Neural progenitor cell (in vitro differentiated cells): ENCODE measurements at places on chromosomes 4 and X. TPM values are rescaled to one million over a fixed set of nuclear protein-coding genes. Genes with fewer than 3 reads are reported as not detected.
A peak's percentile ranks its signal among the peaks of the same experiment; 100 is the strongest.

DNA sequence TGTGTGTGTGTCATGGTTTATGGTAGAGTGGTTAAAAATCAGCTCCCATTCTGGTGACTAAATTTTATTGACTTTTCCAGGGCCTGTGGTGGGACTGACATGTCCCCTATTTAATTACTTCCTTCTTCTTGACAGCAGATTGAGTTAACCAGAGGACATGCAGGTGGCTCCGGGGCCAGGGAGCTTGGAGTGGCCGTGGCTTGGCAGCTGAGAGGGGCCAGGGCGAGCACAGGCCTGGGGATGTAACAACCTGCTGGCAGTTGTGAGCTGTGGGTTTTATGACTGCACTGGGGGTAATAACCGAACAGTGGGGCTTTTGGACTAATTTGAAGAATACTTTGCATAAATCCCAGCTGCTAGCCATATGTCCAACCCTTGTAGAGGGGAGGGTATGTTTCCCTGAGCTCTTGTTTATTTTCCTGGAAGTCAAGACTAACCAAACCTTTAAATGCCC, 186.0 kb downstream of the MID1IP1 start:
- DNase-seq: no peak

GRCh38 chr4:165723051-165723795, 149.8 kb upstream of the TLL1 start:
- DNase-seq: no peak

DNA sequence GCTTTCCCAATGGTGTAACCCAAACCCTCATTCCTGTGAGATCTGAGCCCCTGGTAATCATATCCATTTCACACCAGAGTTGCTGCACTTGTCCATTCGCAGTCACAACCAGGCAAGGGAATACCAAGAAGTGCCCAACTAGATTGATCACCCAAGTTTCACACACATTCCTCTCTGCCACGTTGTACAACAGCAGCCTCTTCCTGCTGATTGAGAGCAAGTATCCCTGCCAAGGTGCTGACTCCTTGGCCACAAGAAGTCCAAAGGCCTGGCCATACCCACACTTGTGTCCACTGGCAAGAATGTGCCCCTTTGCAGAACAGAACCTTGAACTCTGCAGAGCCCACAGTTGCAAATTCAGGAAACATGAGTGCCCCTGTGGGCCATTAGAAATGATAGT, 6.5 kb upstream of the ACOT9 start:
- DNase-seq: no peak

Gene CENPVL1
- total RNA-seq: 0.56 and 2.0 TPM in 2 replicates

GRCh38 chr4:111854494-111855087, 290.7 kb upstream of the FAM241A start:
- peak; percentile 29 for DNase-seq

GRCh38 chr4:101172369-101172768, 175.0 kb downstream of the PPP3CA start:
- no peak for DNase-seq

DNA sequence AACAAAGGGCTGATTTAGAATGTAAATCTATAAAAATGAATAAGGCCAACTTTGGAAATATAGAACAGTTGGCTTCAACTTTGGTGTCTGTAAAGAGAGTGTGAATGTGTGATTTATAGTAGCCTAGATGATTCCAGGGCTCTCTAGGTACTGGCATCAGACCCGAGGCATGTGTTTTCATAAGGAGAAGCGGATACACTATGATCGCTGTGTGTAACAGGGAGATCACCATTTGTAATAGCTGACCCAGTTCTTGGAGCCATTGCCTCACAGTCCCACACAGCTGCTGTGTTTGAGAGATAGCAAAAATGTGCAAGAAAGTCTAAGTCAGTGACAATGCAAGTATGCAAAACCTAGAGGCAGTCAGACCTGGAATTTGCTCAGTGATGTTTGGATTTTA, 135.1 kb downstream of the REPS2 start:
- no peak for DNase-seq

DNA sequence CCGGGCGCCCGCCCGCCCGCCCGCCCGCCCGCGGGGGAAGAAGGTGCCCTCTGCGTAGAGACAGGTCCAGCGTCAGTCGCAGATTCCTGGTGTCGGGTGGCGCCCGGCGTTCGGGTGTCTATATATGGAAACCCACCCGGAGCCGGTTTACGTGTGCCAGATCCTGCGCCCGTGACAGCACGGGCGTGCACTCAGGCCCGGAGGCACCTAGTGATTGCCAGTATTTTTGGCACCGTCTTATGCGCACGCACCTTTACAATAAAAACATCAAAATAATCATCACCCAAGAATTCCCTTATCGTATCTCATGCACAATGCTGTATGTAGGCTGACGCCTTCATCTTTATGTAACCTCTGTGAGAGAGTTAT, 519 bp downstream of the SLC25A4 start:
- no peak for DNase-seq

- peak; percentile 24 for DNase-seq
These were observed 16.1 kb downstream of the MSMO1 start for GRCh38 chr4:165343353-165344191.

Gene ARSD
- 4.3 and 6.2 TPM in 2 replicates for total RNA-seq

DNA sequence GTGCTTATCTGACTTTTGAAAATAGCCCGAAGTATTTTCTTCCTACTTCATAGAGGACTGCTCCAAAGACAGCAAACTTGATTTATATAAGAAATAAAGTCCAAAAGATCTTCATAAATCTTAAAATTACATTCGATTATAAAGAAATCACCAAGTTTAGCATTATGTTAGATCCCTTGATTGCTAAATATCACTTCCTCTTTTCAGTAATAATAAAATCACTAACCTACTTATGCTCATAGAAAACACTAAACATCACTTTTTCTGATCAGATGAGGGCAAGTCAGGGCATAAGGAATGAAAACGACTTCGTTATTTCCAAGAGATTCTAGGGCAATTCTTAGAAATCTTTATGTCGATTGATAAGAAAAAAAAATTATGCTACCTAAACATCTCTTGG, 32.0 kb downstream of the DYNLT3 start:
- DNase-seq: no peak

Gene GLRB
- total RNA-seq: 2.7 and 6.1 TPM in 2 replicates
